ENCODE measurements at places on chromosomes 16 and 17.

- no peak overlapping the region for H3K4me3 ChIP-seq
- H3K4me1 ChIP-seq, result peaks cover 10% of the 10 kb centered on the region
- no peak overlapping the region for H3K27ac ChIP-seq
- no peaks in the 10 kb centered on the region for H3K36me3 ChIP-seq
- DNase-seq, result no peak
Measured at GRCh38 chr16:58020628-58021521, 4.7 kb upstream of the MMP15 start.

- H3K27ac ChIP-seq, result no peak overlapping the region
- no peaks in the 10 kb centered on the region for H3K36me3 ChIP-seq
- no peaks in the 10 kb centered on the region for H3K4me1 ChIP-seq
Measured at GRCh38 chr16:78749745-78750268, 650.4 kb downstream of the WWOX start.

- peaks cover 29% of the 10 kb centered on the region for H3K36me3 ChIP-seq
- H3K27me3 ChIP-seq, result no peaks in the 10 kb centered on the region
- no peak overlapping the region for H3K27ac ChIP-seq
Measured at GRCh38 chr16:27489906-27490305, 59.8 kb downstream of the GTF3C1 start.

GRCh38 chr17:75501378-75502071 is 13.8 kb downstream of the CASKIN2 start:
- peaks cover 9% of the 10 kb centered on the region for H3K4me1 ChIP-seq
- no peak for DNase-seq
- H3K36me3 ChIP-seq, result no peaks in the 10 kb centered on the region
- no peak overlapping the region for H3K27ac ChIP-seq
- no peaks in the 10 kb centered on the region for H3K27me3 ChIP-seq
- H3K4me3 ChIP-seq, result no peak overlapping the region

Data from Panc1 (cell line).